ENCODE measurements at places on chromosomes 5 and 9.

DNA sequence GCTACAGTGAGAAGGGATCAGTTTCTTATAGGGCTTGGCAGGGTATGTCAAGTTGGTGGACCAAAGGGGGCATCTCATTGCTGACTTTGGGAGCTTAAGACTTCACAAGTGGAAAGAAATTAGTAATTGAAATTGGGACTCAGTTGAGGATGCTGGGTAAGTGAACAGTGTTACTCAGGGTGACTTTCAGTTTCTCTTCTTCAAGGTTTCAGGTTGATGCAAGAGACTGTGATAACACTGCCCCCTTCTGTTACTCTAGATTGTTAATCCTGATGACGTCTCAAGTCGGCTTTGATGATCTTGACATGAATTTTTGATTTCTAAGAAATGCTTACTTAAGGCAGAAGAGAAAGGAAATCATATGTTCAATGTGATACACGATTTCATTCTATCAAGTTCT, 21.3 kb downstream of the KCTD16 start:
- no peak for DNase-seq

GRCh38 chr5:5158472-5158895, 18.4 kb downstream of the ADAMTS16 start:
- no peak for DNase-seq

DNA sequence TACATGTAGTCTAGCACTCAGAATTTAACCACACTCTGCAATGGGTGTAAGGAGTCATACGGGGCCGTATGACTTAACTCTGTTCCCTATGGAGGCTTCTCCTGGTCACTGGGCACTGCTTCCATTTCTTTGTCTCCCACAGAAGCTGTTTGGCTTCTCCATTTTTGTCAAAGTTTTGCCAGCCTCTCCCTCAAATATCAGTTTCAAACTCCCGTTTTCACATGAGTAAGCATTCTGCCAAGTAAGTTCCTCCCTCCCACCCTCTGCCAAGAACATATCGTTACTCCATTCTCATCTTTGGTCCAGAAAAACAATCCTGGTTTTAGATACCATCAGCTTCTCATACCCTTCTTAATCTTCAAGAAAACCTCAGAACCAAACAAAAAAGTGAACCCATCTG, 6.1 kb downstream of the AFAP1L1 start:
- DNase-seq, result no peak

DNA sequence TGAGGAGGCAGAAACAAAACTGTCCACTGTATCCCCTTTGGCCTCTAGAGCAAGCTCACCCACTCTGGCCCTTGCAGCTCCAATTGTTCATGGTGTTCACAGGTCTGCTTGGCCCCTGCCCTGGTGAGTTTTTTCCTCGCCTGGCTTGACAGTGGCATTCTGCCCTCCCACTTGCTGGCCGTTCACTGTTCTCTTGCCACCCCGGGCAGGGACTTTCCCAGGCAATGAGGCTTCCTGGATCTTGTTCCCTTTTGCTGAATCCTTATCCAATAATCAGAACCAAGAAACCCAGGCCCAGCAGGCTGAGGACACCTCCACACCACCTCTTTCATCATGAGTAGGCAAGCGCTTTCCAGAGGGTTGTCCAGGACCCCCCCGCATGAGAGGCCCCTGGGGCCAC, 31.2 kb downstream of the ZNF618 start:
- no peak for DNase-seq

DNA sequence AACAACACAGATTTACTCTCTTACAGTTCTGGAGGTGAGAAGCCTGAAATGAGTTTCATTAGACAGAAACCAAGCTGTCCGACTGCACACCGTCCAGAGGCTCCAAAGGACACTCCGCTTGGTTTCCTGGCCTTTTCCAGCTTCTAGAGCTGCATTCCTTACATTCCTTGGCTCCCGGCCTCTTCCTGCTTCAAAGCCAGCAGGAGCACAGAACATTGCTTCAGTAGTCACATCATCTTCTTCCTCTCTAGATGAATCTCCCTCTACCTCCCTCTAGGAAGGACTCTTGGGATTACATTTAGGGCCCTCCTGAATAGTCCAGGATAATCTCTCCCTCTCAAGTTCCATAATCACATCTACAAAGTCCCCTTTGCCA, 213.3 kb downstream of the CDK5RAP2 start:
- DNase-seq, result peak; percentile 32

DNA sequence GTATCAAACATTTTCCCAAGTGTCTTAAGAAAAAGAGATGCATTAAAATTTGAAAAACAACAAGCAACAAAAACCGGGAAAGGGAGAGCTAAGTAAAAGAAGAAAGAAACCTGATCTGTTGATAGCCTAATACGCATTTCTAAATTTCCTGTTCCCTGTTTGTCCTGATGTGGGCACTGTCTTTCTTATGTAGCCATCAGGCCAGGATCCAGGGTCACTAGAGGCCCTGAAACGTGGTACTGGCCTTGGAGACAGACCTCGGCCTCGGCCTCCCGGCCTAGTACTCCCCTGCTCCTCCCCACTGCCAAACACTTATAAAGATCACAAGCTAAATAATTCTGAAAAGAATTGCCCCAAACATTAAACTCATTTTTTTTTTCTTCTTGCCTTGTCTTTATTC, 547.2 kb downstream of the IRX1 start:
- DNase-seq, result no peak

DNA sequence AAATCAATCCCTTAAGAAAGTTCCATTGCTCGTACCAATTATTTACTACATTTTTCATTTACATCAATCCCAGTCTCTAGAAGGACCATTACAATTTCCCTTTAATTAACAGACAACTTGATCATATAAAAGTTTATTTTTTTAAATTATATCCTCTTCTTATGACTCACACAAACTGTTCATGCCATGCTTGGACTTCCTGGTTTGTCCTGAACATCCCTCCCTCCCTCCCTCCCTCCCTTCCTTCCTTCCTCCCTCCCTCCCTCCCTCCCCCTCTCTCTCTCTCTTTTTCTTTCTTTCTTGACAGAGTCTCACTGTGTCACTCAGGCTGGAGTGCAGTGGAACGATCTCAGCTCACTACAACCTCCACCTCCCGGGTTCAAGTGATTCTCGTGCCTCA, 11.6 kb upstream of the CLTB start:
- no peak for DNase-seq

DNA sequence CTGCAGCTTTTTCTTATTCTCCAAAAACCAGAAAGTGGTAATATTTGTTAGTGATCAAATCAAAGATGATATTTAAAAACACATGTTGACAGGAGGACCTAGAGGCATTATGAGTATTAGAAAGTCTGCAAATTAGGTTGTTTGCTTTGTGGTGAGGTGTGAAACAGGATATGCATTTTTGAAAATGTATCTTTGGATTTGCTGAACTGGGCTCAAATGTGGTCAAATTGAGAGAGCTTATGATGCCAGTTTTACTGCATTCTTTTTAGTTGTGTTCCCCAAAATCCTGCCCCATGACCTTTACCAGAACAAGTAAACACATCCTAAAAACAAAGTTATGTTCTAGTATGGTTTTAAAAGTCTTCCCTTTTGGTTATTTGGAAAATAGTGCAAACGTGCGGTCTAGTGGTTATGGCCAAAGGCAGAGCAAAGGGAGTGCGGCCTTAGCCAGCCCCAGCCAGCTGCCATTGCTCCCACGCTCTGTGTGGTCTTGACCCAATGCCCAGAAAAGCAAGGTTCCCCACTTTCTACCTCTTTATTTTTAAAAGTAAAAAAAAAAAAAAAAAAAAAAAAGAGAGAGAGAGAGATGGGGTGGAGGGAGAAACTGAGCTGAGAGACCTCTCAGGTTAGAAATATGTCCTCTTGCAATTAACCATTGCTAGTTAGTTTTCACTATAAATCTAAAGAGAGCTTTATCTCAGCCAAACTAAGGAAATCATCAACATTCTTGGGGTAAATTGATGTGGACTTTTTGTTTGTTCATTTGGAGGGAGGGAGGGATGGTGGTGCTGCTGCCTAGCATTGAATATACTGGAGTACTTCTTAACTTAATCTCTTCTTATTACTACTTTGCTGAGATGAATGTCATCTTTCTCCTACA, 176.6 kb downstream of the ARHGAP26 start:
- peak; percentile 6 for DNase-seq
